ENCODE measurements at places on chromosomes 5 and 9.

- DNase-seq, result no peak
Measured at GRCh38 chr5:136720674-136721073, 355.3 kb upstream of the TRPC7 start.

DNA sequence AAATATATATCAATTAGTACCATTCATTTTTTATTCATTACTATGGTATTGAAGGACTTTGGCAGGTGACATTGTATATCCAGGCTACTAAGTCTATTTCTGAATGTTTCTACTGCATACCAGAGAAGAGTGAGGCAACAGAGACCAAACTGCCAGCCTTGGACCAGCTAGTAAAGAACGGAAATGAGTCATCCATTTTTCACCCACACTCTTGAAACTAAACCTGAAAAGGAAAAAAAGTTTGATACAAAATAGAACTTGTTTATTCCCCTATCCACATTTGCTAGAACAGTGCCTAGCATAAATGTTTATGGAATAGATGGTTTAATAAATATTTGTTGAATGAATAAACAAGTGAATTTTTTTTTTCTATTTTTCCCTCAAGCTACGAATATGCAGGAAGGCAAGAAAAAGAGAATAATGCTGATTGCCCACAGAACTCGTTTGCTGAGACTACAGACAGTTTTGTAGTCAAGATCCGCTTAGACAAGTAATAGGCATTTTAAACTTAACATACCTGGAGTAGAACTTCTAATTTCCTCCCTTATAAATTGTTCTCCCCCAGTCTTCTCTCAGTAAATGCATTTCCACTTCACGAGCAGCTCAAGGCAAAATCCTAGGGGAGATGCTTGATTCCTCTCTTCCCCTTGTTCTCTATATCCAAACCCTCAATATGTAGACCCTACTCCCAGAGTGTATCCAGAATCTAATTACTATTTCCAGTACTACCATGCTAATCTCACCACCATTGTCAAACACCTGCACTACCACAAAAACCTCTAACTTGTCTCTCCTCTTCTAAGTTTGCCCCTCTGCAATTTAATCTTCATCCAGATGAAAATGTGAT lies 146.2 kb upstream of the RASA1 start:
- no peak for DNase-seq

DNA sequence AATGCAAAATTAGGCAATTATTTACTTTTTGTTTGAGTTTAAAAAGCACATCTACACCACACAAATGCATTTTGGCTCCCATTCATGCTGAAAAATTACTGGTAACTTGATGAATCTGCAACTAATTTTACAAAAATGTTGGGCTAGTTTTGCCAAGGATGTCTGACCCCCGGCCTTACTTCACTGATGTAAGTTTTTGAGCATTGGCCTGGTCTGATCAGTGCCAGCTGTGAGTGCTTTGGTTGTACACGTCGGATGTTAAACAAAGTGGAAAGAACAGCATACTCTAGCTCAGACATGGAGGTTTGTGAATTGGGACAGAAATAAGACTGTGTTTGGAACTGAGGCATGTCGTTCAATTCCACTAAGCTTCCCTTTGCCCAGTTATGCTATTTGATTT lies 1044.2 kb downstream of the TLE4 start:
- no peak for DNase-seq

- DNase-seq, result no peak
Measured at GRCh38 chr9:23538067-23538402, 288.0 kb downstream of the ELAVL2 start.

DNA sequence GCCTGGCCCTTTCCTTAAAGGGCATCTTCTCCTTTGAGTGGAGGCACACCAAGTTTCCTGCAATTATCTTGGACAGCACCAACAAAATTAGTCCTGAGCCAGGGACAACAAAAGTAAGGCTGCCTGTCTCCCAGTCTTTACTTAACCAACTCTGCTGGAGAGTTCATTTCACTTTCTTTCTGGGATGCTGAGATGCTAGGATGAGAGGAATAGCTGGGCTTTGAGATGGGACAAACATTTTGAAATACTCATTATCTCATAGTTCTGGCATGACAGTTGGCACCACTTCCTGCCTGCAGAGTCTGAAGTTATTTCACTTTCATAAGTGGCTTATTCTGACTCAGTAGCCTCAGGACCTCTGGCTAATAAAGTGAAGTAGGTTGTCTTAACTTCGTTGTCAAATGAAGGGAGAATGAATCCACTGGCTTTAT lies 157.0 kb downstream of the C9orf152 start:
- no peak for DNase-seq

- no peak for DNase-seq
Measured at GRCh38 chr5:57843059-57843367, 360.4 kb upstream of the ACTBL2 start.

GRCh38 chr5:98631311-98632054 lies 142.0 kb upstream of the RGMB start:
- DNase-seq, result no peak

GRCh38 chr5:42887097-42887496 lies 75.4 kb upstream of the SELENOP start:
- DNase-seq, result no peak

- peak; percentile 38 for DNase-seq
Measured at GRCh38 chr5:141420855-141421488, at the start of gene PCDHGA11. Gene PCDHGA11 (plus strand): TSS chr5:141421051. CDS start chr5:141421228, 177 bp downstream.

DNA sequence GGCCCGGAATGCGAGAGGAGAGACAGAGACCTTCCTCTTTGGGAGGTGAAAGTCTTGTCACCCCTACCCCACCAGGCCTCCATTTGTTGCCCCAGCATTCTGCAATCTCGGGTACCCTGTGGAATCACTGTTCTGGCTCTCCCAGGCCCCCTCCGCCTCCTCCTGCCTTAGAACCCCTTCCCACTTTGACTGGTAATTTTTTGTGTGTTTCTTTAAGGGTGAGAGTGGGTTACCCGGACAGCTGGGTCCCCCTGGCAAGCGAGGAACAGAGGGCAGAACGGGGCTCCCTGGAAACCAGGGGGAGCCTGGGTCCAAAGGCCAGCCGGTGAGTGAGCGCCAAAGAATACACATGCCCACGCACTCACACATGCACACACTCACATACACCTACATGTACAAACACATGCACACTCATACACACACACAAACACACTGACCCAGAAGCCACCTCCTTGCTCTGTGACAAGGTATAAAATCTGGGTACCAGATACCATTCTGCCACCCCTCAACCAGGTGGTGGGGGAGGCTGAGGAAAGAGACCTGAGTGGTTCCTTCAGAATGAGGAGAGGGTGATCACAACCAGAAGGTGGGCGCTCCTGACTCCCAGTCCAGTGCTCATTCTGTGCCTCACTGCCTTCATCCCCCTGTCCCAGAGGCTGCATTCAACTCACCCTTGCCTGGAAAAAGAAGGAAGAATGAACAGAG lies 30.9 kb upstream of the ORM1 start:
- no peak for DNase-seq

DNA sequence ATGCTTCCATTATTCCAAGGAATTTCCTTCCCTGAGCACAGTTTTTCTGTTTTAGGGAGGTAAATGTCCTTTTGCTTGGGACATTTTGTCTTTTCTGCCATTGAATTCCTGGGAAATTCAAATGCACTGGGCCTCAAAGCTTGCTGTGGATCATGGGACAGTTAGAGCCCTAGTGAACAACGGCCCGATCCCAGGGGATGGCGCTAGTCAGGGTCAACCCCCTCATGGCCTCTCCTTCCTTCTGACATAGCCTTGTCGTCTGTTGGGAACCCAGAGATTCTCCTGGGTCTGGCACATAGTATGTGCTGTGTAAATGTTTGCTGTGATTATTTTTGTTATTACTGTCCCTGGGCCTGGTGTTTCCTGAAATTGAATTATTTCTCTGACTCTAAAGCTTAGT lies 30.7 kb upstream of the COL15A1 start:
- no peak for DNase-seq

DNA sequence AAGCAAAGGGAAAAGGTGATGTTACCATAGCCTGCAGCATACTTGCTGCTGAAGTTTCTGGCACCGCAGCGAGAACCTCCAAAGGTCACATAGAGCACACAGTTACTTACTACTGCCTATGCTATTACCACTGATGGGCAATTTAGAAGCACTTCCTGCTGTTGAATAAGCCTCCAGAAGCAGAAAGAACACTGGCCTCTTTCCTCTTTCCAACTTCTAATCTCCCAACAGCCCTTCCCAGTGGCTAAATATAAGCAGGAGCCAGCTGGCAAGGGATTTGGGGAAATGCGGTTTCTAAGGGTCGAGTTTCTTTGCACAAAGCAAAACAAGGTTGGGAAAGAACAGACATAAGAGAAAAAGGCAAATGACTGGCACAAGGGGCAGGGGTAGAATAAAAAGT lies 669.2 kb upstream of the ACO1 start:
- no peak for DNase-seq

GRCh38 chr5:71932655-71933338 lies 174.5 kb upstream of the MAP1B start:
- no peak for DNase-seq

DNA sequence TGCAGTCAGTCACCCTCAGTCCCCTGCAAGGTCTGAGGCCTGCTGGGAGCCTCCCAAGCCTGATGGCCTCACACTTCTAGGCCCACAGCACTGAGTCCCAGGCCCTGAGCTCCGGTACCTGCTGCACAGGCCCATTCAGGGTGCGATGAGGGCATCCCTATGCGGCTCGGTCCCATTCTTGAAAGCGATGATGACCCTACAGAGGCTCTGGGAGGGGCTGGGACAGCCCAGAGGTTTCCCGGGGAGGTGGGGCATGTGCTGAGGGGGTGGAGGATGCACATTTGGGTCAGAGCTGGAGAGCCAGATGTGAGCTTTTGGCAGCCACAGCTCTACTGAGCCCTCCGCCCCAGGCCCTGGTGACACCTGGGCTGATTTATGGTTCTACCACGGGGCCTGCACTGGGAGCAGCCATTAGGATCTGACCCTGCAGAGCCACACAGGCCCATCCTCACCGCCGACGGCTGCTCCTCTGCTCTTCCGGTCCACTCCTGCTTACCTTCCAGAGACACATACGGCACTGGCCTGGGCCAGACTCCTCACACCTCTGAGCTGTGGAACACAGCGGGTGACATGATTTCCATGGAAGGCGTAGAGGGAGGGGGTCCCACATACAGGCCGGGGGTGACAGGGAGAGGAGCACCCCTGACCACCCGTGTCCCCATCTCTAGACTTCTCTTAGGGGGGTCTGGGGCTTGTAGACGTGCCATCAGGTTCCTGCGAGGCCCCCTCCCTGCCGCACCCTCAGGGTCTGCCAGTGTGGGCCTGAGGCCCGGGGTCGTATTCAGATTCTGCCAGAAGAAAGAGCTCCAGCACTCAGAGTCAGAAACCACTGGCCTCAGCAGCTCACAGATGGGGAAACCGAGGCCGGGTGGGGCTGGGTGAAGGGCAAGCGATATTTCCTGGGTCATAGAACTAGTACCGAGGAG lies 53.4 kb downstream of the COL23A1 start:
- DNase-seq, result no peak

GRCh38 chr9:15276328-15276938 lies 30.6 kb downstream of the TTC39B start:
- DNase-seq, result no peak

GRCh38 chr9:135753391-135754105 lies 51.6 kb downstream of the KCNT1 start:
- no peak for DNase-seq

- DNase-seq, result no peak
Measured at GRCh38 chr5:178768371-178769260, 38.2 kb upstream of the ZNF354A start.

Data from stimulated activated effector memory CD8-positive, alpha-beta T cell treated with anti-CD3 and anti-CD28 coated beads, Interleukin-12 subunit alpha, Interleukin-12 subunit beta, amount 100 ng/mL, for 72 hours (primary cell).